ENCODE measurements at places on chromosomes 12 and 14.

- DNase-seq = peak; percentile 29
Measured at GRCh38 chr14:101737414-101738339, 23.8 kb upstream of the PPP2R5C start.

GRCh38 chr12:78870539-78870938 is 6.0 kb downstream of the SYT1 start:
- no peak for DNase-seq

GRCh38 chr14:74838166-74838565 is 37.8 kb downstream of the PROX2 start:
- DNase-seq = no peak

DNA sequence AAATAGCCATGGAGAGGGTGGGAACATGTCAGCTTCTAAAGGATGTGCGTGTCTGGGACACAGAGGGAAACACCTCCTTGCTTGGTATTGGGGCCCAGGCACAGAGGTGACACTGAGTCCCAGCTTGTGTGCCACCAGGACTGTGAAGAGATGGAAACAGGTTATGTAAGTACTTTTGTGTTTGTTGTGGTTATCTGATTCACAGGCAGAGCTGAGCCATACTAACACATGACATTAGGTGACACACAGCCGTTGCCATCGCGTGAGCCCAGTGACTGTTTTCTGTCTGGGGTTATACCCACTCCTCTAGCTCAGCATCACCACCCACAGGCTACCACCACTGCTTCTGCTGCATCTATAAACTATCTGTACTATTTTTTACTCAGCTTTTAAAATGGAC is 12.1 kb upstream of the FLVCR2 start:
- peak; percentile 64 for DNase-seq

DNA sequence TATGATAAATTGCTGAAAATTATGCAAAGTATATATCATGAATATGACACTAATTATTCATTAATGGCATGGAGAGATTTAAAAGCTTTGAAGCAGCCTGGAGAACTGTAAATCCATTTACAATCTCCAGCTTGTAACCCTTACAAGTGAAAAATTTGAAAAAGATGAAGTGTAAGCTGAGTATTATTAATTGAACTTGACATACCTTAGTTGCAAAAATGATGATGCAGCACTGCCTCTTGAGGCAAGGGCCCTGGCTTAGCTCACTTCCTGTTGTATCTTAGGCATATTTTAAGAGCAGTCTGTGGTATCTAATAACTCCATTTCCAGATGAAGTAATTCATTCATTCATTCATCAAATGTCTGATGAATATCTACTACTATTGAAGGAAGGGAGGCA is 158.6 kb downstream of the ANO4 start:
- no peak for DNase-seq

- DNase-seq = no peak
Measured at GRCh38 chr14:105192866-105193731, 12.0 kb upstream of the NUDT14 start.

GRCh38 chr14:38107216-38107631 is 100.5 kb upstream of the SSTR1 start:
- no peak for DNase-seq

DNA sequence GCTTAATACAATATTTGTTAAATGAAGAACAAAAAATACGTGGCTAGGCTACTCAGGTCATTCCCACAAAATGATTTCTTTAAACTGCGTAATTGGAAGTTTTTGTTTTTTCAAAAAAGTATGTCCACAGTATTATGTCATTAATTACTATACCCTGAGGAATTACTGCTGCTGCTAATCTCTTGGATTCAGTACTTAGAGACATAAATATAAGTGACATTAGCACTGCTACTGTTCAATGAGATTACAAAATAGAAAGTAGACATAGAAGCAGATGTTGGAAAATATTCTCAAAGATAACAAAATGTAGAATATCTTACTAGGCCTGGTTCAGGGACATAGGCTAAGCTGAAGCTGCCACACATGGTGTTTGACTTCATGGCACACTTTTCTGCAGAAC is 36.3 kb downstream of the HMGA2 start:
- DNase-seq = no peak

GRCh38 chr12:96183734-96184370 is 10.3 kb upstream of the ELK3 start:
- DNase-seq = no peak

DNA sequence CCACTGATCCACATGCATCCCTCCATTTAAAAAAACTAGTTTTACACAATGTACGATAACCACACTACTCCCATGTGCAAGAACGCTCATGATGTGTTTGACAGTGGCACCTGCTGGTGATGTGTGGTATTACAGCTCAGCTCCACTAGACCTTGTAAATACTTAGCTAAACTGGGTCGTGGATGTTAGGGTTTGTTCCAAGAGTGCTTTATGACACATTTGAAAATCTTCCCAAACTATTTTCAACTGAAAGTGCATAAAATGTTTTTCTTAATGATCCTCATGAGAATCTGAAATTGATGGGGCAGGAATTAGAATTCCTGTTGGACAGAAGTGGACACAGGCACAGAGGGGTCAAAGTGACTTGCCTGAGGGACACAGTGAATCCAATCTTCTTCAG is 99.2 kb downstream of the SCARB1 start:
- no peak for DNase-seq

GRCh38 chr12:69065775-69066174 is 132.8 kb upstream of the CPM start:
- DNase-seq = no peak

DNA sequence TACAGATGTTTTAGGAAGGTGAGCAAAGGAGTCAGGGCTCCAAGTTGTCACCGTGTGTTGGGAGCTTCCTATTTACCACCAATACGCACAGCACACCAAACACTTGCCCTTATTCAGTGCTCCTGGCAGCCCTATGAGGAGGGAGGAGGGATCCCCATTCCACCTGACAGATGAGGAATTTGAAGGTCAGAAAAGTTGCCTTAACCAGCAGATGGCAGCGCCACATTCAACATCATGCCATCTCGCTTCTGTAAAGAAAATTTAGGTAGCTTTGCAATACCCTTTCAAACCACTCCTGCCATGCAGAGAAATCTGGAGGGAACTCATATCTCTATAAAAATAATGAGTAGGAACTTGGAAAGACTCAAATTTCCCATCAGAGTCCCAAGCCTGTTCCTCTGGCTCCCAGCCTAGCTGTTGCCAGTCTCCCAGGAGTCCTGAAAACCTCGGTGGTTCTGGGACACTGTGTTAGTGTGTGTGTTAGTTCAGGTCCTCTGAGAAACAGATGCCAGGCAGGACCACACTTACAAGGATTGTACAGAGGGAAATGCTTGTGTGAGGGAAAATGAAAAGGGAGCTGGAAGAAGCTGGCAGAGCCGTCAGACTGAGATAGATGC is 410.5 kb downstream of the MED13L start:
- no peak for DNase-seq

- DNase-seq = no peak
Measured at GRCh38 chr14:24135584-24135833, 485 bp upstream of the PSME1 start.

DNA sequence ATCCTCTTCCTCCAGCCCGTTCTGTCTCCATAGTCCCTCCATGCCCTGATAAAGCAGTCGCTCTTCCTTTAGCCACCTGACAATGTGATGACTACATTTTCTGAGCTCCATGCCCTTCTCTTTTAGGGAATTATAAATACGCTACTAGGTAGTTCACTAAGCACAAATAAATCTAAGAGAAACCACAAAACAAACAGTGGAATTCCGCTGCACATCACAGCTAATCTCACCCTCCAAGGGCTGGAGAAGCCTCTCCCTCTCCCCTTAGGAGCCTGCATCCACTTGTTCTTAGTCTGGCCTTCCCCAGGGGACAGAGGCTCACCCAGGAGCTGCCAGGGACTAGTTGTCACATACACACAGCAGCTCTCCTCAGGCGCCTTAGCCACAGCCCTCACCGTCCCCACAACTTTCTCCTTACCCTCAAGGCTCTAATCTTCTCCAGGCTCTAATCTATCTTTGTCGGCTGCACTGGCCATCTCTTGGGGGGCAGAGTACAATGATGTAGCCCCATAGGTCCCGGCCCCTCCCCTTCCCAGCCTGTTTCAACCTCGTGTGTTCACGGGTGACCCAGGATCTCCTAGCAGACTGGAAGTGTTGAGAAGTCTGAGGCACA is 55.9 kb upstream of the GPR68 start:
- DNase-seq = no peak

GRCh38 chr12:125999628-126000027 is 934.4 kb downstream of the AACS start:
- no peak for DNase-seq

GRCh38 chr14:62691647-62692489 is 353.4 kb downstream of the KCNH5 start:
- DNase-seq = no peak

GRCh38 chr12:38538319-38538718 is 221.7 kb downstream of the ALG10B start:
- DNase-seq = no peak

DNA sequence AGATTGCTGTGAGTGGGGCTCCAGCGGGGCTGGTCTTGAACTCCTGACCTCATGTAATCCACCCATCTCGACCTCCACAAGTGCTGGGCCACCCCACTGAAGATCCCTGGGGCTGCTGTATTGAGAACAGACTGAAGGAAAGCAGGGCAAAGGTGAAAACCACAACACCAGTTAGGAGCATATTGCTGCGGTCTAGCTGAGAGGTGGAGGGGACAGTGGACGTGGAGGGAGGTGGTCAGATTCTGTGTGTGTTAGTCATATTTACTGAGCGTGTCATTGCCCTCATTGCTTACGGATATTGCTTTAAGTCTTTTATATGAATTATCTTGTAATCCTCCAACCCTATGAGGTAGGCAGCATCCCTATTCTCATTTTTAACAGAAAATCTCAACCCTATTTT is 69.0 kb upstream of the OVCH1 start:
- no peak for DNase-seq

- no peak for DNase-seq
Measured at GRCh38 chr12:14514154-14514842, 53.4 kb downstream of the PLBD1 start.

GRCh38 chr12:75011120-75011519 is 198.5 kb downstream of the KCNC2 start:
- DNase-seq = no peak

DNA sequence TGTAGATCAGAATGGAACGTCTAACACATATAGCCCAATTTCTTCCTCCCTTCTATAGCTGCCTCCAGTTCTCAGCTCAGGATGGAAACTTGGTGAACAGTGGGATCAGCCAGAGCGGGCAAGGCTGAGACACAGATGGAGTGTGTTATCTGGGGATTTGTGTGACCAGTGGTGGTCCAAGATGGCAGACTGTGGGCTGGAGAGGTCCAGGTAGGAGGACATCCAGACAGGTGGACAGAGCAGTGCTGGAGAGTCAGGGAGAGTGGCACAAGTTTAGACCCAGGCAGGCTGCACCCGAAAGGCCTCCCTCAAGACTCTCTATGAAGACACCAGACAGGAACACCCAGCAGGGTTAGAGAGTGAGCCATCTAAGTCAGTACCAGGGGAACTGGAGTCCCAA is 116.1 kb upstream of the CPSF6 start:
- no peak for DNase-seq

GRCh38 chr14:33569821-33570687 is 380.8 kb downstream of the EGLN3 start:
- DNase-seq = no peak

- no peak for DNase-seq
Measured at GRCh38 chr12:39224971-39225370, 217.9 kb downstream of the KIF21A start.

GRCh38 chr14:51520087-51520486 is 131.6 kb upstream of the FRMD6 start:
- no peak for DNase-seq

- no peak for DNase-seq
Measured at GRCh38 chr14:77061630-77062257, 33.2 kb upstream of the IRF2BPL start.

DNA sequence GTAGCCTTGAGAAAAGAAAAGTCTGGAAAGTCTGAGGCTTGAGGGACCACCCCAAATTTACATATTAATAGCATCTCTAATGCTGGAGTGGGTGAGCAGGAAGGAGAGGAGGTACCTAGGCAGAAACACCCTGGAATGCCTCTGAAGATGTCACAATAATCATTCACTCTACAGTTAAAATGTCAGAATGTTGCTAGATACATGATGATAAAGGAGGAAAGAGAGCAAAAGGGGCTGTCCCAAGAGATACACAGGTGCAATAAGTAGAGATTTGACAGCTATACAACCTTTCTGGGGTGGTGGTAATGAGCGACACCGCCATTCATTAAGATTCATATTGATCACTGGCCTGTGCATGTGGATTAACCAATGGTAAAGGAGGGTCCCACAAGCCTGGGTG is 540.5 kb upstream of the FBXO33 start:
- DNase-seq = no peak

DNA sequence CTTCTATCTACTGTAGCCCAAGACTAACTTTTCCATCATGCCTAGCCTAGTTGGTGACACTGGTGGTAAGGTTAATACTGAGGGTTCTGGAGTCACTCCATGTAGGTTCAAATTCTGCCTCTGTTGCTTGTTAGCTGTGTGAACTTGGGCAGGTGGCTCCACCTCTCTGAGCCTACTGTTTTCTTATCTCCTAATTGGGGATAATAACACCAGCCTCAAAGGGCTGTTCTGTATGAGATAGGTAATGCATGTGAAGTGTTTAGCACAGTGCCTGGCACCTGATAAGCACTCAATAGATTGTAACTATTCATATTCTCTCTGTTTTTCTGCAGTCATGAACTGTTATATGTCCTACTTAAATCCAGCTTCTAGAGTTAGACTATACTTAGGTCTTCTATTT is 17.5 kb upstream of the SPPL3 start:
- DNase-seq = no peak

DNA sequence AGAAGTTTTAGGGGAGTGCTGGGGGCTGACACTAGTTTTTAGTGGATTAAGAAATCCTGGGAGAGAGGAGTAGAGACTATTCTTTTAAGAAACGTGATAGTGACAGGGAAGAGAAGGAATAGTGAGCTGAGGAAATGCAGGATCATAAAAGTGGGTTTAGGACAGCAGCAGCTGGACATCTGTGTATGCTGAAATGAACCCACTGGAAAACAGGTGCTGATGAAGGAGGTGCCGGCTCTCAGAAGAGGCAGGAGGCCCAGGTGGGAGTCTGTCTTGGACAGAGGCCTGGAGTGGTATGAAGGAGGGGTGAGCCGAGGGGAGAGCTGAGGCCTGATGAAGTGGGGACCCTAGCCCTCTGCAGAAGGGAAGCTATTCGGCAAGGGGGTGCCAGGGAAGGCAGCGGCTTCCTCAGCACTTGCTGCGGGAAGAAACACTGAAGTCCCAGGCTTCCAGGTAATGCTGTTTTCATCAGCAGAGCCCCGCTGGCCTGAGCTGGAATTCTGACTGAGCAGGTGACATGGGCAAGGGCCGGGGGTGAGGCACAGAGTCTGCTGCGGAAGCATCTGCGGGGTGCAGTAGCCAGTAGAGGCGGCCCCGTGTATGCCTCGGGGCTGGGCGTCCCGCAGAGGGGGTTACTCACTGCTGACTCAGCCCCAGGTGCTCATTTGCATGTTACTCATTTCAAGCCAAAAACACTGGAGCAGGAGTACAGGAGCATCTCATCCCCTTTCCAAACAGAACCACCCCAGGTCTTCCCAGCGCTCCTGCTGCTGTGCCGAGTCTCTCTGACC is 89.7 kb downstream of the TMCC3 start:
- DNase-seq = no peak
